ENCODE measurements at places on chromosomes 3 and 15.

DNA sequence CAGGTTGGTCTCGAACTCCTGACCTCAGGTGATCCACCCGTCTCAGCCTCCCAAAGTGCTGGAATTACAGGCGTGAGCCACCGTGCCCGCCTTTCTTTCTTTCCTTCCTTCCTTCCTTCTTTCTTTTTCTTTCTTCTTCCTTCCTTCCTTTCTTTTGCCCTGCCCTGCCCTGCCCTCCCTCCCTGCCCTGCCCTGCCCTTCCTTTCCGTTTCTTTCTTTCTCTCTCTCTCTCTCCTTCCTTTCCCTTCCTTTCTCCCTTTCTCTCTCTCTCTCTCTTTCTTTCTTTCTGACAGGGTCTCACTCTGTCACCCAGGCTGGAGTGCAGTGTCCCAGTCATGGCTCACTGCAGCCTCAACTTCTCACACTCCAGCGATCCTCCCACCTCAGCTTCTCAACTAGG lies 74.6 kb downstream of the UMPS start:
- no peak for DNase-seq

- no peak for DNase-seq
Observed at GRCh38 chr15:57045741-57046382, 127.4 kb downstream of the TCF12 start.

GRCh38 chr3:20322085-20322484 lies 136.1 kb upstream of the SGO1 start:
- no peak for DNase-seq

DNA sequence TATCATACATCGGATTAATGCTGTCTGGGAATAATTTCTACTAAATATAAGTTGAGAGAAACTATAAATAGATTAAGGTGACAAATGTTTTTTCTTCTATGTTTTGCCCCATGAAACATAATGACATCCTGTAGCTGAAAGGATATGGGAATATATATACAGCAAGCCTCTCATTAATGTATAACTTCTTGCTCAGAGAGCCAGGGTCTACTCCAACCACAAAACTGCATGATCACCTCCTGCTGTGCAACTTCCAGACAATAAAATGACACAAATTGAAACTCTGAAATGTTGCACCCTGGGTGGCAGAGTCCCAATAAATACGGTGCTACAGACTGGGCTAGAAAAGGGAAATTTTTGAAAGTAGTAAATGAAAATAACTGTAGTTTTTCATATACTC lies 571.9 kb upstream of the CBLB start:
- DNase-seq = no peak

GRCh38 chr15:97026781-97027180 lies 696.3 kb downstream of the NR2F2 start:
- no peak for DNase-seq

GRCh38 chr15:101013769-101014675 lies 94.9 kb downstream of the LRRK1 start:
- DNase-seq = no peak

GRCh38 chr3:179739816-179740594 lies 87.2 kb downstream of the USP13 start:
- no peak for DNase-seq

DNA sequence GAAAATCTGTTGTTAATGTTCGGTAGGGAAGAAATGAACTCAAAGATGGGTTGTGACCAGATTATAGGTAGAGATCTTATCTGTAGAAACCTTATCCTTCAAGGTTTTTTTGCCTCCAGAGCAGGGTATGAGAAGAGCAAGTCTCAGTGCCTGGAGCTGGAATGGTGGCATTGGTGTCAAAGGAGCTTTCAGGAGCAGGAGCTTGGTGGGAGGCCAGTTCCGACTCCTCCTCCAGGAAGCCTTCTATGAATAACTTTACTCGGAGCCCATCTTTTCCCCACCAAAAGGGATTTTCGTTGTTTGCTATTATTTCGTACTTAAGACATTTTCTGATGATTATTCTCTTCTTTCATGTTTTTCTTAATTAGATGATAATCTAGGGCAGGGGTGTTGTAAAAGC lies 91.8 kb downstream of the GHSR start:
- no peak for DNase-seq

- no peak for DNase-seq
Observed at GRCh38 chr15:80697075-80697685, 2.1 kb downstream of the ABHD17C start.

DNA sequence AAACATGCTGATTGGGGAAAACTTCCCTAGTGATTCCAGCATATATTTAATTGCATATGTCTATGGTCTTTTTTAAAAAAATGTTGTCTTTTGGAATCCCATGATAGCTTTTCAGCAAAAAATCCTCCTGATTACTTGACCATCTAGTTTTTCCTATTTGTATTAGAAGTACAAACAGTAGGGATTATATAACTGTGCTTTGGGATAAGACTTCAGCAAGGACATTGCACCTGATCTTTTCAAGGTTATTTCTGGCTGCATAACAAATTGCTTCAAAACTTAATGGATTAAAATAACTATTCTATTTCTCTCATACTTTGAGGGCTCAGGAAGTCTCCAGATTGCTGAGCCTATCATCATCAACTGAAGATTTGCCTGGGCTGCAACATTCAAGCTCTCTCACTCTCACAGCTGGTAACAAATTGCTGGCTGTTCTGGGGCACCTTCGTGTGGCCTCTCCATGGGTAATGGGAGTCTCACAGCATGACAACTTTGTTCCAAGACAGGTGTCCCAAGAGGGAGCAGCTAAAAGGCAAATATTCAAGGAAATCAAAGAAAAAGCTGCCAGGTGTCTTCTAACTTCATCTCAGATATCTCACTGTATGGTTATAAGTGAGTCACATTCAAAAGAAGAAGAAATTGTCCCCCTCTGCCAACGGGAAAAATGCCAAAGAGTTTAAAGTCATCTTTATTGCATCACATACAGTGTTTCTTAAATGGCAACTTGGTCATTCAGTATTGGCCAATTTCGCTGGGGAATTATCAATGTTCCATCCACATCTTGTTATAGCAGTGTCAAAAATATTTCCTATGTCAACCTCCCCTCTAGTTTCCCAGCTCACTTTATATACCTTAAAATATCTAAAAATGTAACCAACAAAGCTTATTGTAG lies 644.5 kb upstream of the GRM7 start:
- peak; percentile 73 for DNase-seq

GRCh38 chr3:124560666-124561215 lies 169.5 kb upstream of the UMPS start:
- no peak for DNase-seq

GRCh38 chr15:63188247-63188925 lies 1.0 kb upstream of the RAB8B start:
- DNase-seq = no peak

GRCh38 chr3:44833394-44833793 lies 28.3 kb upstream of the TMEM42 start:
- DNase-seq = no peak
